ENCODE measurements at places on chromosomes 11 and 22.
A peak's percentile ranks its signal among the peaks of the same experiment; 100 is the strongest.

GRCh38 chr11:130439160-130439519 is 9.3 kb upstream of the ADAMTS15 start:
- no peak for DNase-seq

DNA sequence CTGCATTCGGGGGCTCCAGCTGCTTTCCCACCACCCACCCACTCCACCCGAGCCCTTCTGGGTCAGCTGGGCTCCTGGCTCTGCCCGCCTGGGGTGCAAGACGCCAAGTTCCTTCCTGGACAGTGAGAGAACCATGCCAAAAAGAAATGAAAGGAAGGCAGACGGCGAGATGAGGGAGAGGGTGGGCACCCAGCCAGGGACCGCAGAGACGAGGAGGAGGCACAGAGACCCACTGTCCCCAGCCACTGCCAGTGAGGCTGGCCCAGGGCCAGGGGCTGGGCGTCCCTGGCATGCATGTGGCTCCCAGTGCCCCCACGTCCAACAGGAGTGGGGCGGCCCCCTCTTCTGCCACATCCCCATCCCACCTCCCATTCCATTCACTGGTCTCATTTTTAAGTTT is 10.8 kb upstream of the CD81 start:
- no peak for DNase-seq

GRCh38 chr11:62075438-62075837 is 48.4 kb upstream of the INCENP start:
- DNase-seq = no peak

DNA sequence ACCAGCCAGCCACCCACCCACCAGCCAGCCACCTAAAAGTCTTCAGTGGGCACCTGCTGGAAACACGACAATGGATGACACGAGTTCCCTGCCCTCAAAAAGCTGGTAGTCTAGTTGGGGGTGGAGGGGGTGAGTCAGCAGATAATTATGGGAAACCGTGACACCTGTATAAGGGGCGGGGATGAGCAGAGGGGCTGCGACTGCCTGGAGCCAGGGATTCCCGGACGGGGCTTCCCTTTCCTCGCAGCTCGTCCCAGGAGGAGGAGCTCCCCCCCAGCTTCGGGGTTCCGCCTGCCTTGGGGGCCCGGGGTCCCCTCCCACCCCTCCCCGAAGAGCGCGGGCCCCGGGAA is 2.3 kb upstream of the RTN4RL2 start:
- no peak for DNase-seq

GRCh38 chr11:726278-727220 is 20.5 kb downstream of the EPS8L2 start:
- peak; percentile 80 for DNase-seq

DNA sequence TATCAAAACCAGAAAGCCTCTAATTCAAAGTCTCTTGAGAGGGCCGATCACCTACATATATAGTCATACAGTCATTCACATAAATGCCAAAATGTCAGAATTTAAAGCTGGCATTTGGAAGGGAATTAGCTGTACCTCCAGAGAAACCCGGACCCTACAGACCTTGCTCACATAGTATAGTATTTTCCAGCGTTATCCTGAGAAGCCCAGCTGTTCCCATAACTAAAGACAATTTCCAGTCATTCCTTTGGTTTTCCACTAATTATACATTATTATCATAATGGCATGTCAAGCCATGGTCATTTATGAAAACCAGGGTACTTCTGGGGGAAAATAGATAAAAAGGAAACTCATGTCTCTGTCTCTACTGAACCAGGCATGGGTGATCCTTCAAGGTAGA is 53.6 kb downstream of the FZD4 start:
- DNase-seq = no peak

- DNase-seq = no peak
These were observed 112.9 kb downstream of the KIF18A start for GRCh38 chr11:27995083-27995482.

GRCh38 chr11:1876361-1877063 is 15.2 kb downstream of the PRR33 start:
- no peak for DNase-seq

GRCh38 chr22:41768430-41768829 is 32.0 kb upstream of the CCDC134 start:
- DNase-seq = no peak

DNA sequence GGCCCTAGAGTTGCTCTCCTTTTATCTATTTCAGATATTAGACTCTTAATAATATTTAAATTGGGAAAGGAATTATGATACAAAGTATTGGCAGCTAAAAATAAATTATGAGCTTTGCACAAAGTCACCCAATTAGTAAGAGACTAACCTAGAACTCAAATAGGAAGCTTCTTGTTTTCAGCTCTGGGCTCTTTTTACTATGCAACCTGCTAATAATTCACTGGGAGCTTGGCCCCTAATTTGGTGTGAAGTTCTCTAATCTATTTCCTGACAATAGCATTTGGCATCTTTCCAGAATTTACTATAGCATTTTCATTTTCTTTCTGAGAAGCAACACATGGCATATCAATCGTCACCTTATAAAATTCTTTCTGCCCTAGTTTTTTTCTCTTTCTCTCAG is 727.7 kb upstream of the ANO5 start:
- DNase-seq = no peak

GRCh38 chr22:43291381-43291780 is 51.8 kb downstream of the SCUBE1 start:
- DNase-seq = no peak

- DNase-seq = peak; percentile 61
These were observed 404.5 kb downstream of the LARGE1 start for GRCh38 chr22:33515795-33516194.

DNA sequence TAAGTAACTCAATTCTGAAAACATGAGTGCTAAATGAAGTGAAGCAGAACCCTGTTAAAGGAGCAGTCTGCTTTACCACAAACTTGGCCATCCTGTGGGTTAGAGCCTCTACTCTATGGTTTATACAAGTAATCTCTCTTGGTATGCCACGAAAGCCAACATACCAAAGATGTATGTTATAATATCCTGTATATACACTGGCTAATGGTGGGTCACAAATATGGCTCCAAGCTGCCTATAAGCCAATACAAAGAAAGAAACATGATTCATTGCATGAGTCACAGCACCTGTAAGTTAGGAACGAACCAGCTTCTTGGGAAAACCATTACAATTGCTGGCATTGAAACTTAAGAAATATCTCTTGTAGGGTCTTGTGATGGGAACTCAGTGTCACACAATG is 16.1 kb downstream of the XRRA1 start:
- DNase-seq = no peak

DNA sequence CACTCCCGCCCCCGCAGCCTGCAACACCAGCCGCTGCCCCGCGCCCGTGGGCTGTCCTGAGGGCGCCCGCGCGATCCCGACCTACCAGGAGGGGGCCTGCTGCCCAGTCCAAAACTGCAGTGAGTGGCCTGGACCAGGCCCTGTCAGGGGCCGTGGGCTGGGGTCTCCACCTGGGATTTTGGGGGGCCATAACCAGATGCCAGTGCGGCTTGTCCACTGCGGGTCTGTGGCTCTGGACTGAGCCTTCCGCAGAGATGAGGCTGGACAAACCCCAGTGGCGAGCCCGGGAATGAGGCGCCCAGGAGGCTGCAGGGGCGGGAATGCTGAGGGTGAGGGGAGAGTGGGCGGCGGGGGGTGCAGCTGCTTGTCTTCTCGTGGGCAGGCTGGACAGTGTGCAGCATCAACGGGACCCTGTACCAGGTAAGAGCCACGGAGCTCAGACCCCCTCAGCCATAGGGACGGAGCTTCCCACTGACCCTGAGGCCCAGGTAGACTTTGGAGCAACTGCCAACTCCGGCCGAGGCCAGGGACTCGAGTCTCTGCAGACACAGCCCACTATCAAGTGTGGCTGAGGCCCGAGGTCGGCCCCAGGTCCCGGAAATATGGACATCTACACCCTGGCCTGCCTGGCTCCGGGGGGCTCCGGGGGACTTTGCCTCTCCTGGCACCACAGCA is 24.8 kb upstream of the MUC5B start:
- no peak for DNase-seq

DNA sequence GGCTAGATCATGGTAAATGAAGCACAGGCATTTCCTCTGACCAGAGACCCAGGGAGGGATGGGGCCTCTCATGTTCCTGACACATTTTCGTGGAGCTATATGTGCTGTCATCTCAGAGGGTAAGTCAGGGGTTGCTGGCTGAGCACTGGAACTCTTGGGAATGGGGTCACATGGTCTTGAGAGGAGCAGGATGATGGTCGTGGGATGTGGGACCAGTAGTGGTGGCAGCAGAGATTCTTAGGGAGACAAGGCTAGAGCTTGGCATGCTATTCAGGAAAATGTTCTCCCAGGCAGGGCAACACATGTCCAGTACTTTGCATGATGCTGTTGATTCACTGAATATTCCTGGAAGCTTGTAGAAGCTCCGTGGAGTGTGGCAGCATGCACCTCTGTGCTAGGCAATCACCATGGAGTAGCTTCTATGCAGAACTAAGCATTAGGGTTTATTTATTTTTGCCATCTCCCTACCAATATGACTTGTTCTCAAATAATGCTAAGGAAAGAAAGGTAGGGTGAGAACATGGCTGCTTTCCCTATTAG is 31.4 kb upstream of the TTC12 start:
- no peak for DNase-seq

DNA sequence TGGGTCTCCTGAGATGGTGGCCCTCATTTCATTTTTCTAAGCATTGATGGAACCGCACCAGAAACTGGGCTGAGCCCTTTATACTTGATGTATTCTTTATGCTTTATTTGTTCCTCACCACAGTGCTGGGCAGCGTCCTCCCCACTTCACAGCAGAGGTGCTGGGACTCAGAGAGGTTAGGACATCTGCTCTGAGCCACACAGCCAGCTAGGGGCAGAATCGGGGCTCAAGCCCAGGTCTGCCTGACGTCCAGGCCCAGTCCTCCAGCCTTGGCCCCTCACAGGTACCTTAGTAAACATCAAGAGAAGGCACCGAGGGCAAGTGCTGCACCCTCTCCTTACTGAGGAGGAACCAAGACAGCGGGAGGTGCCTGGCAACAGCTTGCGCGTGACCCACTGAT is 20.2 kb upstream of the SHISAL1 start:
- DNase-seq = no peak

DNA sequence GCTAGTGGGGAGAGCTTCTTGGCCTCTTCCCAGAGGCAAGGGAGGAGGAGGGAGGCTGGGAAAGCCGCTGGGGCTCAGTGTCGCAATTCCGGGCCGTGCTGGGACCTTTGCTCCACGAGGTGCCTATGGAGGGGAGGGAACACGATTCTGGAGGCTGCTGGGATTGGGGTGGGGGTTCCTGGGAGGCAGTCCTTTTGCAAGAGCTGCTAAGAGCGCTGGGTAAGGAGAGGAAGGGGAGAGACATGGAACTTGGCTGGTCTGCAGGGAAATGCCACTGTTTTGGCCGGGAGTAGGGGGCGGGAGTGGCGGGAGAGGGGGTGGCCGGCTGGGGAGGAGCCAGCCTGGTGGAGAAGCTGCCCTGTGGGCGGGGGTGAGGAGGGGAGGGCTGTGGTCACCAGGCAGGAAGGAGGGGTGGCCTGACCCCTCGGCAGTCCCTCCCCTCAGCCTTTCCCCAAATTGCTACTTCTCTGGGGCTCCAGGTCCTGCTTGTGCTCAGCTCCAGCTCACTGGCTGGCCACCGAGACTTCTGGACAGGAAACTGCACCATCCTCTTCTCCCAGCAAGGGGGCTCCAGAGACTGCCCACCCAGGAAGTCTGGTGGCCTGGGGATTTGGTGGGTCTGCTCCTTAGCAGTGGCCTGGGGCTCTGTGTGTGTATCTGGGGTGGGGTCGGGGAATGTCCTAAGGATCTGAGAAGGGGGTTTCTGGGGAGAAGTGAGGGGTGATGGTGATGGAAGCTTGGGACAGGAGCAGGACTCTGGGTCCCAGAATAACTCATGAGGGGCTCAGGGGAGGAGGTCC is at the start of gene NR1H3:
TSS of gene NR1H3 (plus strand) at position 480 of the 800 bp plus-strand sequence. CDS start 1,221 bp downstream, outside the sequence.
- no peak for DNase-seq

DNA sequence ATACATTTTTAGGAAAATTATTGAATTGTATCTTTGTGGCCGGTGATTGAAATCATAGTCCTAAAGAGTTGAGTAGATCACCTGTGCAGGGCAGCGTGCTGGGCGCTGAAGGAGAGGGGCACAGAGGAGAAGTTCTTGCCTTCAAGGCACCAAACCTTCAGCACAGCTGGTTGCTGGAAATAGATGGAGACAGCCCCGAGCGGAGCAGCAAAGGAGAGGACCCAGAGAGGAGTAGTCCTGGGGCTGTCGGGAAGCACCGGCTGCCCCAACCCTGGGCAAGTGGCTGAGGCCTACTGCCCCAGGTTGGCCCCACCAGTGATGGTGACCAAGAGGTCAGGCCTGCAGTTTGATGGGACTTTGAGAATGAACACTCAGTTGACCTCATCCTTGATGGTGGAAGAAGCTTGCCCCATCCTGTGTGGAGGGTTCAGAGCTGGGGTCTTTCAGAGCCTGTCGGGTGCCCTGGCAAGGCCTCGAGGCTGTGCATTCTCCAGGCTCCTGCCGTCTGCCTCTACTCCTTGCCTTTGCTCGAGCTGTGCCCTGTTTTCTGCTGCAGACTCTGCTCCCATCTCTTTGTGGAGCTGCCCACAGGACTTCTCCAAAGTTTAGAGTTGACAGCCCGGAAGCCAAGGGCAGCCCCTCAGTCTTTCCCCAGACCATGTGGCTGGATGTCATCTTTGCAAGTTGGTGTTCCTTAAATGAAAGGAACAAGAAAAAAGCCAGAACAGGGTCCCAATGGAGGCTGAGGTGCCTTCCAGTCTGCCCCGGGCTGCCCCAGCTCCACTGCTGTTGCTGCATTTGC is 285.1 kb downstream of the TBC1D22A start:
- no peak for DNase-seq

DNA sequence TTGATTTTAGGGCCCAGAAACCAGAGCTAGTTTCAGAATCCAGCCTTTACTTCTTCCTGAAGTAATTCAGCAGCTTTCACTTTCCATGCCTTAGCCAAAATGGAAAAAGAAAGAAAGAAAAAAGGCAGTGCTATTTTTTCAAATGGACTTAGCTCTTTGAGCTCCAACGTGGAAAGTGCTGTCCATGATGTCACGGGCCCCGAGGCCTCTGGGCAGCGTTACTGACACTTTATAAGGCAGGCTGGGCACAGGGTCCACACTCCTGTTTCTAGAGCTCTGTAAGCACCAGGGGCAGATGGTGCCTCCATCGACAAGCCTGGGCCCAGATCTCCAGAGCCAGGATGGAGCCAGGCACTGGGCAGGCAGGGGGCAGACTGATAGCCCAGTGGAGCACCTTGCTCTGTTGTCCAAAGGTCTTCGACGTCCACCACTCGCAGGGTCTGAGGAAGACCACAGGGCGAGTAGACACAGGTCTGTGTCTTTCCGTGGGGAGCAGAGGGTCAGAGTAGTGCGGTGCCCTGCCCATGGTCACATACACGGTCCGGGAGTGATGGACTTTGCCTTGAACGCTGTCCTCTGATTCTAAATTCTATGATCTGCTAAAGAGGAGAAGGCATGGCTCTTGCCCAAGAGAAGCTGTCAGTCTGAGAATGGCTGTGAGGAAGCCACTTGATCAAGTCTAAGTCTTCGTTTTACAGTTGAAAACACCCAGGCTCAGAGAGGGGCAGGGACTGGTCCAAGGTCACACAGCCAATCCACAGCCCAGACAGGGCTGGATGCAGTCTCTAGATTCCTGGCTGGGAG is 22.0 kb upstream of the WNT11 start:
- DNase-seq = no peak

DNA sequence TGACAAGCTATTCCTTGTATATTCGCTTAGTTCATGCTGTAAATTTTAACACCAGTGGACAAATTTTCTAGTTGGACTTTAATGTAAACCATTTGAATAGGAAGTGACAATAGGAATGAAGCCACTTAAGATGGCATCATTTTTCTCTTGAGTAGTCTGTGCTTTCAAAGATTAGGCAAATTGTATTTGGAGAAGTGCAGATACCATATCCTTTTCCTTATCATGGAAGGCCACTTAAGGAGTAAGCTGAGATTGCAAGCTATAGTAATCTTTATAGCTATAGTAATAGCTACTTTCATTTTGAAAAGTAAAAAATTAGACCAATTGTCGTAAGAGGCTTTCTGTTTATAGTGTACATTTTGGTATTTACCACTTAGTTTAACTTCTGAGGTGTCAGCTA is 12.8 kb downstream of the CAPRIN1 start:
- DNase-seq = no peak
